Left colon (tissue), 2 donors: ENCODE measurements at places on chromosomes 3 and 15. TPM values are rescaled to one million over a fixed set of nuclear protein-coding genes. Genes with fewer than 3 reads are reported as not detected.

The P2RY14 gene
- 7.3 TPM for total RNA-seq

The NPAP1 gene
- total RNA-seq, result not detected

The IGDCC3 gene
- total RNA-seq, result 0.25 TPM

The NR2E3 gene
- total RNA-seq, result 0.67 TPM

The PPARG gene
- 91.2 TPM for total RNA-seq

The GOLGA6A gene
- not detected for total RNA-seq

The WDR76 gene
- total RNA-seq, result 3.2 TPM

The IL17RD gene
- total RNA-seq, result 2.7 TPM

The TLNRD1 gene
- total RNA-seq, result 24.3 TPM

The ADGRG7 gene
- total RNA-seq, result 15.6 TPM

The ITIH4 gene
- total RNA-seq, result 2.7 TPM

The IL16 gene
- 9.2 TPM for total RNA-seq

DNA sequence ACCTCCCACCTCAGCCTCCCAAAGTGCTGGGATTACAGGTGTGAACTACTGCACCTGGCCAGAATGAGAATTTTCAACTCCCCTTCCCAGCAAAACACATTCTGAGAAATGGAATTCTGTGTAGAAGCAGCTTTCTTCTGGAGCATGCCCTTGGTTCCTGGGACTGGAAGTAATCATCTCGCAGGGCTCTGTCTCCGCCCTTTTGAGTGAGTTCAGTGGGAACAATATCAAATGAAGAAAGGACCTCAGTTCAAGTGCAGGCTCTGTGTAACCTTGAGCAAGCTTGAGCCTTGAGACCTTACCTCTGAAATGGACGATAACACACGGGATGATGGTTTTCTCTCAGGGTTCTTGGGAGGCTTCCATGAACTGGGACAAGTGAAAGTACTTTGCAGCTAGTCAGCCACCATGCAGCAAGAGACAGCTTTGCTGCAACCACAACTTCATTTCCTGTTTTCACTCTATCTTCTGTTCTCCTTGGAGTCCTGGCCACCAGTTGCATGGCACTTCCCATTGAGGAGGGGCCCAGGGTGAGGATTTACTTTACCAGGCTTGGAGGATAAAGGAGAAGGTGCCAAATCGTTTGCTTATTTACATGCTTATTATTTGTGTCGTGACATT is 35.7 kb upstream of the IGF1R start:
- DNase-seq, result no peak

- no peak for DNase-seq
These were observed 40.2 kb upstream of the ZBTB20 start for GRCh38 chr3:115187149-115187757.

GRCh38 chr3:76685858-76686257 is 354.0 kb upstream of the ROBO2 start:
- no peak for DNase-seq

DNA sequence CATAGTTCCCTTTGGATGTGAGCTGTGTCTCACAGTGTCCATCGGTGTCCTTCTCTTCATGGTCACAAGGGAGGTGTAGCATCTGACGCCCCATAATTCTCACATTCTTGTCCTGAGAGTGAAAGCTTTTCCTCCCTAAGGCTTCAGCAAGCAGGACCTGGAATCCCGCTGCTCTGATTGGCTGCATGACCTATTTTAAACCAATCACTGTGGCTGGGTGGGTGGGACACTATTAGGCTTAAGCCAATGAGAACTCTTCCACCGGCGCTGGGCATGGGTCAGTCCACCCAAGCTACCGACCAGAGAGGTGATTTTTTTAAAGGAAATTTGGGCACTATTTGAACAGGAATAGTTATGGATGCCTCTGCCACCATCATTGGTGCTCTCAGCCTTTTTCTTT is 385.9 kb downstream of the MFSD1 start:
- no peak for DNase-seq

DNA sequence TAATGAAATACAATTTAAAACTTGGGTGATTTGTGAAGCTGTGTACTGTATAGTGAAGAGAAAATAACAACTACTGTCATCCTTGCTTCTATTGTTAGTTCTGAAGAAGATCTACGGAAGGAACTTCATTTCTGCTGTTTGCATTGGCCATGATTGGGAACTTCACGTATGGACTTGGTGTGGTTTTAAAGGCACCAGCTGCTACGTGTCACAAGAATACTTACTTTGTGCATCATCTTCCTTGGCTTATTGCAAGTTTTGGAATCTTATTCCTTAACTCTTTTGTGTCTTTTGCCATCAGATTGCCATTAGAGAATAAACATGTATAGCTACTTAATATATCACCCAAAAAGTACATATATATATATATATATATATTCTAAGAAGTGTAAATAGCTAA is 75.0 kb upstream of the VEPH1 start:
- DNase-seq, result no peak

DNA sequence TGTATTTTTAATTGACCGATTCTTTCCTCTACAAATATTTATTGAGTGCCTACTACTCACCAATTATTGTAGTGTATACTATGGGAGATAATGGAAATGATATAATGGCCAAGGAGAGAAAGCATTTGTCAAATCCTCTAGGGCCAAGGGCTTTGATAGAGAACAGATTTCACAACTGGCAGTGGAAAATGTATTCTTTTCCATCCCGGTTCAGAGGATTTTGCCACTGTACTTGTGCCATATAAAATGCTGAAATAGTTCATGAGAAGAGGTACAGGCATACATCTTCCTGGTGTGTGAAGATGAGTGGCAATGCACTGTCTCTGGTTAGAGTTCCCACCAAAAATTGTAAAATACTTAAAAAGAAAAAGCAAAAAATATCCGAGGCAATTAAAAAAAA is 451.6 kb upstream of the TPRG1 start:
- no peak for DNase-seq

DNA sequence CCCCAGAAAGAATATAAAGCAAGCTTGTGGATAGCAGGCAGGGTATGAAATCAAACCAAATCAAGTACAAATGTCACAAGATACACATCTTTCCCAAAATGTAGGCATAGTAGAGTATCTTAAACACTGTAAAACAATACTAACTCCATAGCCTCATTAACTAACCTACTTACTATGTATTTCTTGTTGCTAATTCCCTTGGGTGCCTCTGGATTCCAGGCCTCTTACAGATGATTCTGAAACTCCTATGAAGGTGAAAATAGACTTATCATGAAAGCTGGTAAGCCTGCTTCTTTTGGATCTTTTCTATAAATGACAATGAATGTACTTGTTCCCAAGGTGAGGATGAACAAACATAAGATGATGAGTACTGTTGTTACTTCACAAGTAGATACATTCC is 93.8 kb downstream of the FRMD5 start:
- no peak for DNase-seq

DNA sequence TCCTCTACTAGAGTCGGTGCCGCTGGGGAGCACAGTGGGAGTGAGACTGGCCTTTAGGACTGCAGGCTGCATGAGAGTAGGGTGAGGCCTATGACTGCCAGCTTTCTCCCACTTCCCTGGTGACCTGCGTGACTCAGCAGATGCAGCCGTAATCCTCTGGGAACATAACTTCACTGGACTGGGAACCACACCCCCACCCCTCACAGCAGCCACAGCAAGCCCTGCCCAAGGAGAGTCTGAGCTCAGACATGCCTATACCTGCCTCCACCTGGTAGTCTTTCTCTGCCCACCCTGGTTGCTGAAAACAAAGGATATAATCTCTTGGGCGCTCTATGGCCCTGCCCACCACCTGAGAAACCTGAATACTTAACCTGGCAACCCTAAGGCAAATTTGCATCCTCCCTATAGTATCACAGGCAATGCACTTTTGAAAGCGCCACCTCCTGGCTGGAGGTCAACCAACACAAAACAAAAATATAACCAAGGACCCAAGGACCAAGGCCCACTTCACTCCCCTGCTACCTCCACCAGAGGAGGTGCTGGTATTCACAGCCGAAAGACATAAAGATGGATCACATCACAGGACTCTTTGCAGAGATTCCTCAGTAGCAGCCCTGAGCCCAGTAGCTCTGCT is 308.9 kb downstream of the CTNNB1 start:
- DNase-seq, result no peak

- no peak for DNase-seq
These were observed 94.7 kb downstream of the IL5RA start for GRCh38 chr3:3015185-3016089.

DNA sequence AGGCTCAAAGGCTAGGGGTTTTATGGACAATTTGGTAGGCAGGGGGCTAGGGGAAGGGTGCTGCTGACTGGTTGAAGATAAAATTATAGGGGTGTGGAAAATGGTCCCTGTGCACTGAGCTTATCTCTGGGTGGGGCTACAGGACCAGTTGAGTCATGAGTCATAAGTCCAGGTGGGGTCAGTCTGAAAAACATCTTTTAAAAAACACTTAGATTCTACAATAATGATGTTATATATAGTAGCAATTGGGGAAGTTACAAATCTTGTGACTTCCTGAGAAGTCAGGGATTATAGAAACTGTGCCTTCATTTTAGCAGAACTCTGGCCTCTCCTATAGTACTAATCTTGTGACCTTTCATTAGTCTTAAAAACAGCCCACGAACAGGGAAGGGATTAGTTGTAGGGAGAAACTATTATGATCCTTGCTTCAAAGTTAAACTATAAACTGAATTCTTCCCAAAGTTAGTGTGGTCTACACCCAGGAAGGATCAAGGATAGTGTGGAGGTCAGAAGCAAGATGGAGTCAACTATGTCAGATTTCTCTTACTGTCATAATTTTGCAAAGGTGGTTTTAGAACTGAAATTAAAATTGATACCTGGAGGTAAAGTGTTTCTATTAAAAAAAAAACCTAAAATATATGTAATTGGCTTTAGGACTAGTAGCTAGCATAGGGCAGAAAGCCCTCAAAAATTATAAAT is 130.1 kb downstream of the P2RY1 start:
- DNase-seq, result no peak

DNA sequence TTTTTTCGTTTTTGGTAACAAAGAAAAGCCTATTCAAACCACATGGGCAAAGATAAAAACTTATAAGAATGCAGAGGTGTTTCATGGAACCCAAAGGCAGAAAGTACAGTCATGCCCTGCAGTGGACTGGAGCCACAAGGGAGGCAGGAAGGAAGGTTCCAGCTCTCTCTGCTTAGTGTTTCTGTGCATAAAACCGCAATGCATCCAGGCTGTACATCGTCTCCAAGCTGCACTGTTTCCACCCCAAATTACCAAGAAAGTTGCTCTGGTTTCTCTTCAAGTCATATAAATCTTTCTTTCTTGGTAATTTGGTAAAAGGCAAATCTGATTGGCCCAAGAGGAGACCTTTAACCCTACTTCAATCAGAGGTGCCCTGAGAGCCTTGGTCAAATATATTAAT is 15.8 kb downstream of the TRAT1 start:
- no peak for DNase-seq

DNA sequence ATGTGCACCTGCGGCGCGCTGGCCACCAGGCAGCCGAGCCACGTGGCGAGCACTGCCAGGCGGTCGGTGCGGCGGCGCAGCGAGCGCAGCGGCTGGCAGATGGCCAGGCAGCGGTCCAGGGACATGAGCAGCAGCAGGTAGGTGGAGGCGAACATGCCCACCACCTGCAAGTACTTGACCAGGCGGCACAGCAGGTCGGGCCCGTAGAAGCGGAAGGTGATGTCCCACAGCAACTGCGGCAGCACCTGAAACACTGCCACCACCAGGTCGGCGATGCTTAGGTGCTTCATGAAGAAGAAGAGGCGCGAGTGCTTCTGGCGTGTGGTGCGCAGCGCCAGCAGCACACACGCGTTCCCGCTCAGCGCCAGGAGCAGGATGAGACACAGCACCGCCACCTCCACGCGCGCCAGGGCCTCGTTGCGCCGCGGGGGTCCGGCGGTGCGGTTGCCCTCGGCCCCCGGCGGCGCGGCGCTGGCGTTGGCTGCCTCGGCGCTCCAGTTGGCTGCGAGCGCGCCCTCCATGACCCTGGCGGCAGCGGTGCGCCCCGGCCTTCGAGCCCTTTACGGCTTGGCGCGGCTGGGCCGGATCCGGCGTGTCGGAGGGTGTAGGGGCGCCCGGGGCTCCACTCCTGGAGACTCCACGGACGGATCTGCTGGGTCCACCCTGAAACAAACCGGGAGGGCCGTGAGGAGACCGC is 1.6 kb downstream of the OXTR start:
- DNase-seq, result no peak

DNA sequence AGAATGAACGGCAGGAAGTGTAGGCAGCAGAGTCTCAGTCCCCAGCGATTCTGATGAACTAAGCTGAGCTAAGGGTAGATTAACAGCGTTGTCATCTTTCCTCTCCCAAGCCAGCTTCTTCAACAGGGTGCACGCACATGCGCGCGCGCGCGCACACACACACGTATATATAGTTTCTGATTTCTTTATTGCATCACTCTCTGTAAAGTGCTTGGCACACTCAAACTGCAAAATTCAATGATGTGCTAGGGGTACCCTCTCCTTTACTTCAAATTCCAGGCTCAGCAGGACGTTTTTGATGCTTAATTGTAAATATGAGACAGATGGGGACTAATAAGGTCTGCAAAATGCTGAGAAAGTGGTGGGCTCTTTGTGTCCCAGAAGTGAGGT is 26.1 kb upstream of the VPS8 start:
- DNase-seq, result no peak

DNA sequence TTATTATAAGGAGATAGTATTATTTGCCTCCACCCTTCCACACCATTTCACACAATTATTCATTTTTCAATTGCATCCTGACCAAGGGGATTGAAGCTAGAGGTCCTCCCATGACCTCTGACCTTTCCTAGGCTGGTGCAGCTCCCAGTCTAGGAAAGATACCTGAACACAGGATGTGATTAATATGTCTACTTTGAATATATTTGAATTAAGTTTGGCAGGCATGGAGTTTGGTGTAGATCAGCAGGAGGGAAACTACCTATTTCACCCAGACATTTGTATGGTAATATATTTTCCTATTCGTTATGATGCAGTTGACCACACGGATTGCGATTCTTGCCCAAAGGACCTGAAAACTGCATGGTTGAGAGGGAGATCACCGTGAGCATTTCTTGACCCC is 596.3 kb downstream of the AGBL1 start:
- DNase-seq, result no peak

GRCh38 chr15:37106490-37107001 is 6.2 kb upstream of the MEIS2 start:
- DNase-seq, result no peak

GRCh38 chr3:5136919-5137429 is 14.9 kb downstream of the ARL8B start:
- no peak for DNase-seq

DNA sequence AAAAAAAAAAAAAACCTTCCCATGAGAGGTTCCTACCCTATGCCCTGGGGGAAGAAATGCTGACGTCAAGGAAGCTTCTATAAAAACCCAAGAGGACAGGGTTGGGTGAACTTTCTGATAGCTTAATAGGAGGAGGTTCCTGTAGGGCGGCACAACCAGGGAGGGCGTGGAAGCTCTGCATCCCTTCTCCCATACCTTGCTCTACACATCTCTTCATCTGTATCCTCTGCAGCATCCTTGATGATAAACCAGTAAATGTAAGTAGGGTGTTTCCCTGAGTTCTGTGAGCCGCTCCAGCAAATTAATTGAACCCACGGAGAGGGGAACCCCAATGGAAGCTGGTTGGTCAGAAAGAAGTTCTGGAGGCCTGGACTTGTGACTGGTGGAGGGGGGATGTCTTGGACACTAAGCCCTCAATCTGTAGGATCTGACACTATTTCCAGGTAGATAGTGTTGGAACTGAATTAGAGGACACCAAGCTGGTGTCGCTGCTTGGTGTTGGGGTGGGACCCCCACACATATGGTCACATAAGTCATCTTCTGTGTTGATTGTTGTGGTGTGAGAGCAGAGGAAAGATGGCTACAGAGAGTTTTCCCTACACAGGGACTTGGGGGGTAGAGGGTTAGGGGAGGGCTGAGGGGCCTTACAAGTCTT is 91.5 kb downstream of the ST6GAL1 start:
- DNase-seq, result no peak

- no peak for DNase-seq
These were observed 55.3 kb downstream of the SLTM start for GRCh38 chr15:58877999-58878825.

- no peak for DNase-seq
These were observed 322.8 kb downstream of the EDEM1 start for GRCh38 chr3:5510300-5510699.
